T-helper 2 cell (primary cell): ENCODE measurements at places on chromosomes 5 and 9.

GRCh38 chr9:129054163-129054851 is 17.9 kb downstream of the MIGA2 start:
- DNase-seq, result no peak

- DNase-seq, result no peak
Observed at GRCh38 chr9:20538956-20539355, 83.3 kb downstream of the MLLT3 start.

DNA sequence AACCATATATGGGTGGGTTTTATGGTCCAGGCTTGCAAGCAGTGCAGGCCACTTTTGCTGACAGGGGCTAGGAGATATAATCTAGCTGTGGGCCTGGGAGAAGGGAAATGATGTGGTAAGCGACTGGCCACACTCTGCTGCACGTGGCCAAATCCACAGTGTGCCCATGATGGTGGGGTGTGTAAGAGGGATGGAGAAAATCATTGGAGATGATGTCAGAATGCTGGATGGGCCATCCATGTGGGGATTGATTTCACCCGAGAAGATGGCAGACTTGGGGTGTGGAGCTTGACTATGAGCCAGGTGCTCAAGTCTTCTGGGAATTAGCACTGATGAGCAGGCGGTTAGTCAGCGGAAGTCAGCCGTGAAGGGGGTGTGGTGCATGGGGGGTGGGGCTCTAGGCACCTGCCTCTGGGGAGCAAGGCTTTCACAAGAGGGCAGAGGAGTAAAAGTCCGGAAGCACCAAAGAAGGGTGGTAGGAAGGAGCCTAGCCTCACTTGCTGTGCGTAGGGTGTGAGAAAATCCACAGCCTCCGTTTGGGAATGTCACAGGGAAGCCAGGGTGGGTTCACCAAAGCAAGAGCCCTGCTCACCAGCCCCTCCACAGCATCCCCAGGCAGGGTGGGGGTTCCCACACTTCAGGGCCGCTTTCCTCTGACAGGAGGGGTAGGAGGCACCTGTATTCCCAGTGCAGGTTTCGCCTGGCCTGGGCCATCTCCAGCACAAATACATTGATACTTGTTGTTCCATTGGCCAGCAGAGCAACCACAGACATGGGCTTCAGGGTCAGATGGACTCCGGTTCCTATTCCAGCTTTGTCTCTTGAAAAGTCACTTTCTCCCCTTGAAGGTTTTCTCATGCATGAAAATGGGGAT is 44.5 kb upstream of the ANGPTL2 start:
- no peak for DNase-seq

- DNase-seq, result peak; percentile 65
Observed at GRCh38 chr9:37784616-37785483, at the start of gene EXOSC3. EXOSC3 (minus strand) TSS chr9:37785064; CDS start chr9:37785044, 20 bp downstream.

DNA sequence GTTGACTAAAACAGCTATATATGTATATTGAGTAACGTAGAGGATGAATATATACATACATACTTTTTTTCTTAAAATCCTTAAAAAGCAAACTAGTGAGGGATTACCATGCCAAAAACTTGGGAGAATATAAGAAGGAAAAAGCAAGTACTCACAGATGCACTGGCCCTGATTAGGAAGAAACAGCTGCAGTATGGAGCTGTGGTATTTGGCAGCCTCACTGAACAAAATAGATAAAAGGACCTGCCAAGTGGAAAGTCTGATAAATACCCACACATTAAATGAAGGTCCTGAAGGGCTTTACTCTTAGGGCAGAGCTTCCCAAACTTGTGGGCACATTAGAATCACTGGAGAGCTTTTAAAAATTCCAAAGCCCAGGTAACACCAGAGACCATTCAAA is 80.6 kb downstream of the FEM1C start:
- DNase-seq, result no peak

GRCh38 chr5:112257005-112257404 is 162.1 kb downstream of the EPB41L4A start:
- no peak for DNase-seq

GRCh38 chr5:106374956-106375355 is 1295.8 kb downstream of the EFNA5 start:
- DNase-seq, result no peak

GRCh38 chr9:132041798-132042197 is 37.9 kb downstream of the MED27 start:
- DNase-seq, result no peak

DNA sequence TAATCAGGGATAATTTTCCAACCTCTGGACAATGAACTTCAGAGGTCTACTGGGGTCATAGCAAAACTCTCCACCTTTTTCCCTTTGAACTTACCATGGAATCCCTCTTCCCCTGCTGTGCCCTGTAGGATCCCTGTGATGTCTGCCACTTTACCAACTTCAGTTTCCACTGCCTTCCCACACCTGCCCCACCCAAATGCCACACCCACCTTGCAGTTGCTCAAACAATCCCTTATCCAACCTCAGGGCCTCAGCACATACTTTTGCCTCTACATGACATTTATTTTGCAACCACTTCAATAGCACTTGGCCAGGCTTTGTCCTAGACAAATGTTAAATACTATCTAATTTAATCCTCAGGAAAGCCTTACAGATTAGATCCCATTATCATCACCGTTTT is 463.7 kb upstream of the WWC1 start:
- no peak for DNase-seq

DNA sequence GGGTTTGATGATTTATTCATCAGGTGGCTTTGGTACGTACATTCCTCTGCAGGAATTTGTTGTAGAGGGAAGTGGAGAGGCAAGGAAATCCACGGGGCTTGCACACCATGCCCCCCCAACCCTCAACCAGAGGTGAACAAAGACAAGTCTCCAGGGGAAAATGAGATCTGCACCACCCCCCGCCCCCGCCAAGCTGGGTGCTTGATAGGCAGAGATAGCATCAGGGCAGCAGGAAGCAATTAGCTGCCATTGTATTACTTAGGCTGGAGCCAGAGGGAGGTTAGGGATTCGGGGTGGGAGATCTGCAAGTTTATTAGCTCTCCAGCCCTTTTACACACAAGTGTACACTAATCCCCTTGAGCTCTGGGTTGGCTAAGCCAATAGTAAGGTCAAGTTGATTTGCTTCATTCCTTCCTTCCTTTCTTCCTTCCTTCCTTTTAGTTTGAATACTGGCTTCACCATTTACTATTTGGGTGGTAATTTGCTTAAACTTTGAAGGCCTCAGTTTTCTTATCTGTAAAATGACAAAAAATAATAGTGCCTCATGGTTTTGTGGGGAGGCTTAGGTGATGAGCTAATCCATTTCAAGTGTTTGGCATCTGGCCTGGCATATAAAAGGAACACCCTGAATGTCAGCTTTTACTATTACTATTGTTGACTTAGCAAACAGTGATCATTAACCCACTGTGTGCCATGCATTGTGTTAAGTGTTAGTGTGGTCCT is 34.1 kb downstream of the SPRY4 start:
- DNase-seq, result no peak

DNA sequence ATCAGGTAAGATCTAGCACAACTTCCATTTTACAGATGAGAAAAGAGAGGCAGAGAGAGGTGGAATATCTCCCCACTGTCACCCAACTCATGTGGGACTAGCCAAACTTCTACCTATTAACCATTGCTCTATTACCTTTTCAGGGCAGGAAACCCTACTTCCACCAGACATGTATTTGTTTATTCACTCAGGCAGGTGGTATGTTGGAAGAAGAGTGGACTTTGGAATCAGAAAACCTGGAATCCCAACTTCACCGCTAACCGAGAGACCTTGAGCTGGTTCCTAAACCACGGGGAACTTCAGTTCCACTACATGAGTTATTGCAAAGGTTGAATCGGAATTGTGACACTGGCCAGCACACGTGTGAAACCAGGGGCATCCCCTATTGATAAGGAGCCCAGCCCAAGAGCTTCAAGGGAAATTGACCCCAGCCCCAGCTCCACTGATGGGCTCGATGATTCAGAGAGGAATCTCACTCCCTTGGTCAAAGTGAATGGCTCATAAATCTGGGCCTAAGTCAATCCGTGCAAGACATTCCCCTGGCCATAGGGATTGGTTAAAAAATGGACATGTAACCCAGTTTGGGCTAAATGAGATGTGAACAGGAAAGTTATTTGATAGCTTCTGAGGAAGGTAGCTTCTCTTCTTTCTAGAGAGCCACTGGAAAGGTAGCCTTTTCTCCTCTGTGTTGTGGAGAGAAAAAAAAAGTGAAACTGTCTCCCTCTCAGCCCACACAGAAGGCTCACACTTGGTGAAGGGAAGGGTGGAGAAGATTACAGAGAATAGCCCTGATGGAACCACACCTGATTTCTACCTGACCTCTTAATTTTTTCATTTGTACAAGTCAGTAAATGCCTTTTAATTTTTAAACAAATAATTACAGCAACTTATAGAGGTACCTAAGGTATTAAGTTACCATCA is 5.5 kb upstream of the GLIS3 start:
- no peak for DNase-seq

GRCh38 chr5:79898611-79899010 is 92.5 kb downstream of the MTX3 start:
- DNase-seq, result no peak

DNA sequence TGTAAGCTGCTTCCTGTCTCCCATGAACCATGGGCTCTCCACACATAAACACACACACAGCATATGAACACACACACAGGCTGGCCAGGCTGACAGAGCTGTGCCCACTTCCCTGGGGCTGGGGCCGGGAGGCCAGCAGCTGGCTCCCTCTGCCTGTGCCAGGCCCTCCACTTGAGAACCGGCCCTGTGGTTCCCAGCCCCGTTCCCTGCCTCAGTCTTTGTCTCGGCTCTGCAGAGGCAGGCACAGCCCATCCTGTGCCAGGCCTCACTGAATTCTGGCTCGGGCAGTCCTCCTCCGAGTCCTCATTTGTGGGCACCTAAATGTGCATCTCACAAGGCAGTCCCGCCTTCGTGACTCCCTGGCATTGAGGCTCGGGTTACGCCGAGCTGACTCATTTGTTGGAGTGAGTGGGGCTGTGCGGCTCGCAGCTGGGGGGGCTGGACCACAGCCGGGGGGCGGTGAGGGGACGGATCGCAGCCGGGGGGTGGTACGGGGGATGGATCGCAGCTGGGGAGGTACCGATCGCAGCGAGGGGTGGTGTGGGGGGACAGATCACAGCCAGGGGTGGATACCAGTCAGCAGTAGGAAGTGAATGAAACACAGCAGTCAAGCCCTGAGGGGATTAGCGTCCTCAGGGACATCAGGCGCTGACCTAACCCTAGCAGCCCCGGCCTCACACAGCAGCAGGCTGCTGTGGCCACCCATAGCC is 72.3 kb downstream of the PSMB7 start:
- no peak for DNase-seq

- DNase-seq, result no peak
Observed at GRCh38 chr5:157476702-157477408, 16.8 kb downstream of the NIPAL4 start.

- no peak for DNase-seq
Observed at GRCh38 chr5:81292130-81292529, 9.3 kb upstream of the ZCCHC9 start.

- no peak for DNase-seq
Observed at GRCh38 chr5:164555809-164556208, 1050.4 kb downstream of the MAT2B start.

DNA sequence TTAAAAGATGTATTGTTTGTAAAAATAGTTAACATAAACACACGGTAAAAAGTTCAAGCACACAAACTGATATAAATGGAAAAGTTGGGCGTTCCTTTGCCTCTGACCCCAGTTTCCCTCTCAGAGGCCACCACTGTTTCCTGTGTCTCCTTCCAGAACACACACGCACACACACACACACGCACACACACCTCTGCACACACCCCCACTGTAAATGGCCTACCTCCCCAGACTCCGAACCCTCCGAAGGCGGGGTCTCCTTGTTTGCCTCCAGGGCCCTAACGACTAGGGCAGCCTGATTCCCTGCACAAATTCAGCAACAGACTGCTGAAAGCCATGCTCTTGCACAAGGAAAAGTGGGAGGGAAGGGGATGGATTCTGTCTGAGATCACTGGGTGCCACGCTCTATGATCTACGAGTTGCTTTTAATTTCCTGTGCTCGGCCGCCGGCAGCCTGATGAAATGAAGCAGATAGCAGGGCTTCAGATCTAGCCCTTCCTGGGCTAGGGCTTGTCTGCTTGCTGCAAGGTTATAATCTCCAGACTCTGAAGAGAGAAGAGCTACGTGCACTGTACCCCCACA is 184.0 kb upstream of the IL12B start:
- no peak for DNase-seq
